ENCODE measurements at places on chromosomes 1 and 21.

DNA sequence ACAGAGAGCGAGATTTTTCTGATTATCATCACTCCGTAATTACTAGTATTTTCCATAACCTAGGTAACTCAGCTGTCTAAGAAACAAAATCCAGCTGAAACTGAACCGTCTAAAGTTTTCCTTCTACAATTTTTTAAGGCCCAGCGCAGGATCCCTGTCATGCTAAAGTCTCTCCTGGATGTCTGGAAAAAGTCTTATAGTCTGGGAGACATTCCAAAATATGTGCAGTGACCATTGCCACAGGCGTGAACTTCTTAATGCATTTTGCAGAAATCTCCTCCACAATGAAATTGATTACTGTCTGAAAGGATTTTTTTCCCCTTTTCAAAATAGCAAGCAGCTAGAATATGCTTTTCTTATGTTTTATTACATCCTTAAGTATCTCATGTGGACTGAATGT lies 209.3 kb upstream of the C1orf105 start:
- DNase-seq = no peak

DNA sequence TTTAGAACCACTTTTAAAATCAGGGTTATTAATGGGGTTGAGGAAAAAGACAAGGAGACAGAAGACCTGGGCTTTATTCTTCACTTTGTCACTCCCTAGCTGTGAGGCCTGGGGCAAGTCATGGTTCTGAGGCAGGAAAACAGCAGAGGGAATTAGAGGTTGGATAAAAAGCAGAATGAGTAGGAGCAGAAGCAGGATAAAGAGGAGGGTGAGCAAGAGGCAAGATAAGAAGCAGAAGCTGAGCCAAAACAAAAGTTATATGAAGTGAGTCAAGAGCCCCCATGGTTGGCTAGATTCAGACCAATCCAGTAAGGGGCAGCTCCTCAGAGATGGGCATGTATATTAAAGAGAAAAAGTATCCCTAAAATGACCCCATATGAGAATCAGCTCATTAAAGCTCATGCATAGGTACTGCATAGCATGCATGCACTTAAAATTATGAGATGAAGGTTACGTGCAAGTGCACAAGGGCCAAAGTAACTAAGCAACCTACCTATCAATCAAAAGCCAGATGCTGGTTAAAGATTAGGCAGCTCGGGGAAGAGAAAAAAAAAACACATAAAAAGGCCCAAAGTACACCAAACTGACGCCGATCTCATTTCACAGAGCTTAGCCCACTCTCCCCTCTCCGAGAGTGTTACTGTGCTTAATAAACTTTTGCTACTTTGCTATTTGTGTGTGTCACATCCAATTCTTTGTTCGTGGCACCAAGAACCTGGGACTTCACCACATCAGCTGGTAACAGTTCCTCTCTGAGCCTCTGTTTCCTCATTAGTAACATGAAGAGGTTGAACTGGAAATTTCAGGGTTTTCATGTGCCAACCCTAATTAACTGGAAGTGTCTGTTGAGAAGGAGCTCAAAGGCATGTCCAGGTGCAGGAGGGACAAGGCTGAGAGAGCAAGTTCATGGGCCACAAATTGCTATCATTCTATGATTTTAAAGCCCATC lies 2.2 kb downstream of the AVPR1B start:
- no peak for DNase-seq

DNA sequence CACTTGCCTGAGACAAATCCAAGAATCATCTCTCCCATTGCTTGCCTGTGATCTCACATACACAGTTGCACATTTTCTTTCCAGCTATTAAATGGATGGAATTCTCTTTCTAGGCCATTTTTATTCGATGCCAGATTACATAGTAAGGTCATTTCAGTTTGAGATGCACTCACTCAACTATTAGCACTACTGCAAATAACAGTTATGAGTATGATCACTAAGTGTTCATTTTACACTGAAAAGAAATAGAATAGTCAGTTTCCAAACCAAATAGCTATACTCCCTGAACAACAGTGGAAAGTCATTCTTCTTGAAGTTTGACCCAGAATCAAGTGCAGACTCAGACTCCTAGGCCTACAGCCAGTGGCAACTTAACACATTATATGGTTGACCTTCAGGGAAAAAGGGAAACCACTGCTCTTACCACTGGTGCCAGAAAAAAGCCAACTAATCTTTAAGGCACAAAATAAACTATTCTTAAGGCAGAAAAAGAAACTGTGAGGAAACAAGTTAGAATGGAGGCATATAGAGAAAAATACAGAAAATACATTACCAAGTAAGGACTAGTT lies 31.5 kb downstream of the WNT2B start:
- no peak for DNase-seq

DNA sequence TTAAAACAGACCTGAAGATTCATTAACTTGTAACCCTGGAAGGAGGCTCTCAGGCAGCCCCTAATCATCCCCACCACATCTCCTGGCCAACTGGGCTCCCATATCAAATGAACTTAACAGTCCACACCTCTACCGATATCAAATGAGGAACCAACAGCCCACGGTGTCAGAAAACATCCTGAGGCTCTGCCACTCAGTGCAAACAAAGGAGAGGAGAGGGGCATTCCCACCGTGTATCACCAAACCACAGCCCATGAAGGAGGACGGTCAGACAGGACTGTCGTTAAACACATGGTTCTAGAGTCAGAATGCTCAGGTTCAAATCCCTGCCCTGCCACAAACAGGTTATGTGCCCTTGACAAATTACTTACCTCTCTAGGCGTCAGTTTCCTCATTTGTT lies 52.5 kb downstream of the ERI3 start:
- no peak for DNase-seq

- no peak for DNase-seq
These were observed 3.2 kb downstream of the GPR3 start for GRCh38 chr1:27395441-27396195.
